ENCODE measurements at places on chromosomes 7 and 10.

DNA sequence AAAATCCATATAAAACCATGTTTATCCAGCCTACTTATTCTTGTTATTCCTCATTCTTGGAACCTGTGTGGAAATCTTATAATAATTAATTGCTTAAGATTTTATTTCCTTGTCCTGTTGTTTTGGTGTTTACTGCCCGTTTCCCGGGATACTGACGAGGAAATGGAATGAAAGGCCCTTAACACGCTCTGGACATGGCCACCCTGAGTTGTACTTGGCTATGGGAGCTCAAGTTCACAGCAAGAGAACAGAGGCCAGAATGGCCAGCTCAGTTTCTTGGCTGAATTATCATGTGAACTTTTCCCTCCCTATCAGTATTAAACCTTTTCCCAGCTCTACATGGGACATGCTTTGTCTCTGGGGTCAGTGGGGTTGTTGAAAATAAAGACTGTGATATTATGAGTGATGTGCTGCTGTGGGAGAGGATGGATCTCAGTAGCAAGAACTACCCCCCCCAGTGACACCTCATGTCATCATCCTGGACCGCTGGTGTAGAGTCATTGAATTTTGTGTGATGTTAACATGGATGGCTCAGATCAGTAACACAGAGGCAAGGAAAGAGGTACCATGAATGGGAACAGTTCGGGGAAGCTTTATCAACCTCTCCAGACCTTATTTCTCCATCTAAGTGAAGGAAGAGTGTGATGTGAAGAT lies 87.0 kb upstream of the IGFBP3 start:
- no peak for DNase-seq

- DNase-seq = no peak
These were observed 350.9 kb upstream of the NPVF start for GRCh38 chr7:25578991-25579777.

- peak; percentile 1 for DNase-seq
These were observed 75.3 kb downstream of the HIP1 start for GRCh38 chr7:75663302-75663907.

- no peak for DNase-seq
These were observed 5.7 kb downstream of the C1GALT1 start for GRCh38 chr7:7188091-7188490.

GRCh38 chr7:18866359-18867036 lies 250.9 kb downstream of the TWIST1 start:
- peak; percentile 74 for DNase-seq

DNA sequence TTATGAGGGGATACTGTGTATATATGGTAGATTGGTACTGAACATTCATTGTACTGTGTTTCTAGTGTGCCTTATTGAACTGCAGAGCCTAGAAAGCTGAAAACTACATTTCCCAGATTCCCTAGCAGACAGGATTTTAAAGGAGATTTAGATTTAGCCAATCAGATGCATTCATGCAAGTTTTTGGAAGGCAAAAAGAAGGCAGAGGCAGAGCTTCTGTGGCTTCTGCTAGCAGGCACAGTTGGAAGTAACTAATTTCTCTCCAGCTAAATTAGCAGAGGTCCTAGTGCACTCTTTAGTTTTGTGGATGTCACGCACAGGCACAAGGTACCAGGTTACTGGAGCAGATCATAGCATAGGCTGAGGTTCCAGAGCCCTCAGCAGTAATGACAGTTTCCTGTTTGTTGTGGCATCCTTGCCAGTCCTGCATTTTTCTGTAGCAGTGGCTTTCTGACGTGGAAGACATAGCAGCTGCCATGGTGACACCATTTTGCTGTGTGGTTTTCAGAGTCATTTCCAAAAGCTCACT lies 83.7 kb upstream of the CCDC71L start:
- DNase-seq = no peak

Measured in kidney glomerular epithelial cell (primary cell).